ENCODE measurements at places on chromosomes 12 and 14. TPM values are rescaled to one million over a fixed set of nuclear protein-coding genes. Genes with fewer than 3 reads are reported as not detected.

Gene CMKLR1
- 15.4 TPM for total RNA-seq

Gene HHIPL1
- total RNA-seq, result 0.45 TPM

Gene PSEN1
- total RNA-seq, result 29.9 TPM

Gene ZBTB39
- 4.9 TPM for total RNA-seq

Gene TCL1B
- total RNA-seq, result not detected

Gene ARHGEF25
- 14.6 TPM for total RNA-seq

Gene BATF
- total RNA-seq, result not detected

Gene CNTN1
- not detected for total RNA-seq

Gene KRT82
- total RNA-seq, result not detected

Gene SLC25A47
- total RNA-seq, result not detected

Gene RNFT2
- total RNA-seq, result 1.6 TPM

Gene VDR
- total RNA-seq, result 5.8 TPM

Gene ABCC9
- 0.26 TPM for total RNA-seq

Gene GPR84
- total RNA-seq, result not detected

Gene C14orf180
- total RNA-seq, result not detected

Gene KRT74
- not detected for total RNA-seq

Gene UNC119B
- 18.7 TPM for total RNA-seq

DNA sequence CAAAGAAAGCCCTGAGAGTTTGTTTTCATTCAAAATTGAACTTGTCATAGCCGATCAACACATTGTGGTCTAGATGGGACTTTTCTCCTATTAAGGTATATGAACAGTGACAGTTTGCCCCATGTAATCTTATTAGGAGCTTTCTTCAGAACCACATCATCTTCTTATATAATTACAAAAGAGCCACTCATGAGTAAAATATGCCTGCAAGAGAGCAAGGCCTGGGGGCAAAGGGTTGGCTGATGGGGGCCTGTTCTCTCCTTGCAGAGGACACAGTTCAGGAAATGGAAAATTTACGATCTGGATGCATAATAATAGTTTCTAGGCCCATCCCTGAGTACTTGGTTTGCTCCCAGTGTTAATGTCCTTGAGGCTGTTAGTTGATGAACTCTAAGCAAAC, 87.8 kb downstream of the FLRT2 start:
- DNase-seq, result no peak

DNA sequence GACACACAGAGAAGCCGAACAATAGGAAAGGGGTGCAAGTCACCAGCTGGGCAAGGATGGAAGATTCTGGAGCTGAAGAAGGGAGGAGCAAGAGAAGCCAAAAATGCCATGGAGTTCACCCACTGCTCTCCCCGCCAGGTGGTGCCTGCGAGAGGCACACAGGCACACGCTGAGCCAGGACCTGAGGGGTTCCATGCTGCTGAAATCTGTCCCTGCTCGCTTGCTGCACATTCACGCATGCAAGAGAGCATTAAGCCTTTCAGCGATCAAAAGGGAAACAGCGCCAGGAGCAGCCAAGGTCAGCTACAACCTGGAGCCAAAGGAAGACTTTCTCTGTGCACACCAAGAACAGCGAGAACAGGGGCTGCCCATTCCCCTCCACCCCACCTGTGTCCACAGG, 104.1 kb downstream of the ANO2 start:
- DNase-seq, result no peak

- DNase-seq, result peak; percentile 72
These were observed 101.2 kb upstream of the STXBP6 start for GRCh38 chr14:25150934-25151790.

- no peak for DNase-seq
These were observed 27.6 kb downstream of the FOXN4 start for GRCh38 chr12:109281452-109281851.

- no peak for DNase-seq
These were observed 11.6 kb downstream of the WNT5B start for GRCh38 chr12:1640328-1641234.

GRCh38 chr12:113235976-113236375, 14.7 kb downstream of the TPCN1 start:
- no peak for DNase-seq

- peak; percentile 73 for DNase-seq
These were observed 202.9 kb upstream of the ATXN7L3B start for GRCh38 chr12:74334780-74335179.

DNA sequence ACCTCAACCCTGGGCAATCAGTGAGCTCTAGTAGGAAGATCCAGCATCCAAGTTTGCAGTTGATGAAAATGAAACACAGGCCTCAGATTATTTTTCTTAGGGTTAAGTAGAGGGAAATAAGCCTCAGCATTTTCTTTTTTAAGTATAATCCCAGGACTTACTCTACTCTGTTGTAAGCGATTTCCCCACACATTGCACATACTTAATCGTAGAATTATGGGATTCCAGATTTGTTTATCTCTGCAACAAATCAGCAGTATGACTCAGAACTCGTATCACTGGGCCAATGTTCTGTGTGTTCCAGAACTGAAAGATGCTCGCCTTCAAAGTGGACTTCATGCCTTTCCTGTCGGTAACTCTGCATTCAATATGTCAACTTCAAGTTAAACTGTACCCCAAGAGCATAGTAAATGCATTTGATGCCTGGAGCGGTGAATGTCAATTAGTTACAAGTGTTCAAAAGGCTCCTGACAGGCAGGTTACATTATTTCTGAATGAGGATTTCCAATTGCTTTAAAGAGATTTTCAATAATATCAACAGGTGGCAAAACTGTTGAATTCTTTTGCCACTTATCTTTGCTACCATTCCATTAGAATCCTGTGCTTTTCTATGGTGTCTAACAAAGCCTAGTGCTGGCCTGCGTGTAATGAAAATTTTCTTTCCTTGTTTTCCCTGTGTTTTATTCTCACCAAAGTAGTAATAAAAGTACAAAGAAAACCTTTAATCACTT, 323.8 kb upstream of the SYT1 start:
- no peak for DNase-seq

GRCh38 chr12:168763-169525, 45.0 kb downstream of the SLC6A12 start:
- DNase-seq, result no peak

- DNase-seq, result peak; percentile 2
These were observed 8.0 kb upstream of the PLEKHA5 start for GRCh38 chr12:19121449-19122018.

DNA sequence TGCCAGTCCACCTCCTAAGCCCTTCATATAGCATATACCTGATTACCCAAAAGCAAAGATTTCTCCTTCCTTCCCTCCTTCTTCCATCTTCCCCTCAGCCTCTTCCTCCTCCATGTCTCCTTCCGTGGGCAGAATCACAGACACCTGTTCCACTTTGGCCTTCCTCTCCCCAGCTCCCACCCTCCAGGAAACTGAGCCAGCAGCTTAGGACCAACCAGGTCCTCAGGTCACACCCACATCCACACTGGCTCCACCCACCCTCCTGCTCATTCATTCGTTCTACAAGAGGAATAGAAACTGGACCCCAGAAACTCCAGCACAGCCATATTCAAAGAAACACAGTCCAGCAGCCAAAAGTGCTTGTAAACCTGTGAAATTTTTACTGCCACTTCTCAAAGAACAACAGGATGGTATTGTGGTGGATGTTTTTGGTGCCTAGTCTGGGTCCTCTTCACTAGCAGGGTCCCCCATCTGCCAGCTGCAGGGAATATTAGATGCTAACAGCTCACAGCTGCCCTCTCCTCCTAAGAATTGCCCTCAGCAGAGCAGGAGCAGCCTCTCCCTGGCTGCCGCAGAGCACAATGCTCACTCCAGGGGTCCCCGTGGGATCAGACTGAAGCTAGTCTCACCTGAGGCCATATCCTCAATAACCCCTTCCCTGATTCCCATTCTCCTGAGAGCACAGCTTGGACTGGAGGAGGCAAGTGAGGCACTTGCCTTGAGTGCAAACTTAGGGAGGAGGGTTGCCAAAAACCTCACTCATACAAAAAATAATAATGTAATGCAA, 18.4 kb downstream of the CMKLR1 start:
- no peak for DNase-seq

GRCh38 chr12:1839464-1839863, 19.1 kb downstream of the LRTM2 start:
- DNase-seq, result no peak

DNA sequence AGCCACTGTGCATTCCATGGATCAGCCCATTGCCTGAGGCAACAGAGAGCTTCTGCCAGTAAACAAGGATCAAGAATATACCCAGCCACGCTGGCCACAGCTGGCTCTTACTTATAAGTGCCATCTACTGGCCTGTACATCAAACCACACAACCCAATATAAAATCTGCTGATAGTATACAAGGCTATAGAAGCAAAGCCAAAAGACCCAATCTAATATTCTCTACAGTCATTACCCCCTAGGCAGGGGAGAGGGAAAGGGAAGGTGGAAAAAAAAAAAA, 4.4 kb upstream of the FAM186B start:
- DNase-seq, result no peak

- DNase-seq, result no peak
These were observed 5.7 kb upstream of the SUSD6 start for GRCh38 chr14:69605738-69606137.

GRCh38 chr14:94491511-94491910, 15.5 kb upstream of the SERPINA9 start:
- no peak for DNase-seq

DNA sequence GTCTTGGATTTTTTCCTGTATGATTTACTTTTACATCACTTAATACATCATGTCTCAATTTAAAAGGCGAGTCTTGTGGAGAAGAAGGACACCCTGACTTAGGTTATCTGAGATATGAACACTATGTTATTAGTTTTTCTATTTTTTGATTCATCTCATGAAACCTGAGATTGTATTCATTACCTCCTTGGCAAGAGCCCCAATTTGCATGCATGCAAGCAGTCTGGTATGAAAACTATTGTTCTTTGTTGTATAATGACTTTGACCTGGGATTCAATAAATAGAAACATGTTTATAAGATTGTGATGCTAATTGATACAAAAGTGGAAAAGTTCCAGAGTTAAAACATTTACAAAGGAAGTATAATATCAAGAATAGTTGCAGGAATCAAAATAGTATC, 576.1 kb downstream of the NOVA1 start:
- no peak for DNase-seq

DNA sequence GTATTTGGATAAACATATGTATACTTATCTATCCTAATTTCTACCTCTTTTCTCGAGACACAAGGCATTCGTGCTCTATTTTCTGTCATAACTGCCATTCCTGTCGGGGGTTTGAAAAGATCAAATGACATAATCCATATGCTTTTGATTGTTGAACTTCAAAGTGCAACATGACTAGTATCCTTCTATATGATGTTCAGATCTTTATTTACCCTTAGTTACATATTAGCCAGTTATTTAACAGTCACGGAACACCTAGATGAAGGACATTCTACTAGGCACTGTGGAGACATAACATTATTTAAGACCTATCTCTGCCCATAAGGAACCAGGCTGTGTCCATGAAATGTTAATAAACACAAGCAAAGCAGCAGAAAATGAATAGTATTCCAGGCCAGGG, 11.2 kb upstream of the GRIN2B start:
- no peak for DNase-seq

DNA sequence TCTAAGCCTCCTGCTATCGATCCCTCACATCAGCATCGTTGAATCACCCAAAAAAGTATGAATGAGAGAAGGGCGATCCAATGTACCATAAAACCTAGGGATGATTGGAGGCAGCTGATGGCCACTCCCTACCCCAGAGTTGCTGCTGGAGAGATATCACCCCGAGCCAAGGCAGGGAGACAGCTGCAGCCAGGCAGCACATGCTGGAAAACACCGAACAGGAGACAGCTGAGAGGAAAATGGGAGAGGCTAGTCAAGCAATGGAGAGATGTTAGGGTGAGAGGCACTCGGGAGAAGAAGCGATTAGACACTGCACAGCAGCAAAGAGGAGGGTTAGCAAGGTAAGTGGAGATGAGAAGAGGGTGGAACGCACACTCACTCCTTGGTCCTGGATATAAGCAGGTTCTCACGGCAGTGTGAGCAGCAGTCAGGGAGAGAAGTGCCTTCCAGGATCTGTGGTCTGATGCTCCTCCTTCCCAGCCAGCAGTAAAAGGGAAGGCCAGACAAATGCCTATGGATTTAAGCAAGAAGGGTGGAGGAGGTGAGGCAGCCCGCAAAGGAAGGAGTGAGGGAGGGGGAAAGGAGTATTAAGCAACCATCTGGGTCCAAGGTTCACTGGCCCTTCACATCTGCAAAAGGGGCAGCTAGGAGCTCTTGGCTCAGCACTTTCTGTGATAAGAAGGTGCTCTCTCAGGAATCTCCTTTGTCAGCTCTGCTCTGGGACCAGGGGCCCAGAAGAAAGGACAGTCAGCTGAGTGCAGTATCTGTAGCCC, at the start of gene SLC7A7:
Gene SLC7A7 (minus strand): TSS at position 495 of the 773 bp plus-strand sequence. CDS start 2,037 bp downstream, outside the sequence.
- DNase-seq, result peak; percentile 83

DNA sequence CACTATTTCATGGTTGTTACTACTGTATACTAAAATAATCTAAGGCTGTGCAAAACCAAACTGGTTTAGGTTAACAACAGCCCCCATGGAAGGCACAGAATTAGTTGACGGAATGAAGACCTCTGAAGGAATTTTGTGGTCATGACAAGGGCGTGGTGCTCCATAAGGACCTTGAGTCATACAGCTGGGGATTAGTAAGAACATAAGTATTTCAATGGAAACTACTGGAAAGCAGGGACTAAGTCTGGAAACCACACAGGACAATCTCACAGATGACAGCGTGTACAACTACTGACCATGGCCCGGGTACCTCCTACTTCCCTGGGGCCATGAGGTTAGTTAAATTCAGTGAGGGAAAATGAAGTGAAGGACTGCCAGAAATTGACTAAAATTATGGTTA, 98.5 kb upstream of the PLEKHA5 start:
- DNase-seq, result peak; percentile 92

GRCh38 chr12:26786865-26787514, 46.0 kb downstream of the ITPR2 start:
- DNase-seq, result peak; percentile 77

DNA sequence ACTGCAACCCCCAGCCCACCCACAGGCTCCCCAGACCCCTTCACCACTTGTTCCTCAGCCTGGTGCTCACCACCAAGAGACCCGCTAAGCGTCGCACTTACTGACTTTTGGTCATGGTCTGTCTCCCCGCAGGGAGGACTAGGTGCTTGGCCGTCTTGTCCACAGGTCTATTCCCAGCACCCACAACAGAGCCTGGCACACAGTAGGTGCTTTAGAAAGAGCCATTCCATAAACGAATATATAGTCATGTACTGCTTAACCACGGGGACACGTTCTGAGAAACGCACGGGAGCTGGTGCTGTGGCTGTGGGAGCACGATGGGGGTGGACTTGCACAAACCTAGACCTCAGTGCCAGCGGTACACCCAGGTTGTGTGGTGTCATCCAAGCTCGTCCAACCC, 34.0 kb downstream of the NCOR2 start:
- DNase-seq, result no peak

GRCh38 chr14:33794791-33795305, 156.0 kb downstream of the EGLN3 start:
- no peak for DNase-seq

DNA sequence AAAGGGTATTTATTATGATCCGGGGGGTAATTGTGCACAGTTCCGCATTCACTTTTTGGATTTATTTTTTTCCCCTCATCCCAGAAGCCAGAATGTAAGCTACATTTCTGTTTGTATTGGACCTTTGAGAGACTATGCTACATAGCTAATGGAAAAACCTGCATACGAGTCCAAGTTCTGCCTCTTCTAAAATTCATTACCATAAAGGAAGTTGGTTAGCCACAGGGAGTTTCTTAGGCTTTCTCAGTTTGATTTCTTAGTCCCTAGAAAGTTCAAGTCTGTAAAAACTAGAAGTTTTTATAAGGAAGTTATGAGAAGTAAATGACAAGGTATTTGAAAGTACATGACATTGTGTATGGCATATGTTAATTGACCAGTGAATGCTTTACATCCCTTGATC, 138.7 kb downstream of the PDE3A start:
- DNase-seq, result no peak
